H1 (cell line): ENCODE measurements at places on chromosomes 2 and 18. TPM values are rescaled to one million over a fixed set of nuclear protein-coding genes. Genes with fewer than 3 reads are reported as not detected.

GRCh38 chr18:30175621-30176225, 866.8 kb downstream of the DSC3 start:
- no peak for DNase-seq

DNA sequence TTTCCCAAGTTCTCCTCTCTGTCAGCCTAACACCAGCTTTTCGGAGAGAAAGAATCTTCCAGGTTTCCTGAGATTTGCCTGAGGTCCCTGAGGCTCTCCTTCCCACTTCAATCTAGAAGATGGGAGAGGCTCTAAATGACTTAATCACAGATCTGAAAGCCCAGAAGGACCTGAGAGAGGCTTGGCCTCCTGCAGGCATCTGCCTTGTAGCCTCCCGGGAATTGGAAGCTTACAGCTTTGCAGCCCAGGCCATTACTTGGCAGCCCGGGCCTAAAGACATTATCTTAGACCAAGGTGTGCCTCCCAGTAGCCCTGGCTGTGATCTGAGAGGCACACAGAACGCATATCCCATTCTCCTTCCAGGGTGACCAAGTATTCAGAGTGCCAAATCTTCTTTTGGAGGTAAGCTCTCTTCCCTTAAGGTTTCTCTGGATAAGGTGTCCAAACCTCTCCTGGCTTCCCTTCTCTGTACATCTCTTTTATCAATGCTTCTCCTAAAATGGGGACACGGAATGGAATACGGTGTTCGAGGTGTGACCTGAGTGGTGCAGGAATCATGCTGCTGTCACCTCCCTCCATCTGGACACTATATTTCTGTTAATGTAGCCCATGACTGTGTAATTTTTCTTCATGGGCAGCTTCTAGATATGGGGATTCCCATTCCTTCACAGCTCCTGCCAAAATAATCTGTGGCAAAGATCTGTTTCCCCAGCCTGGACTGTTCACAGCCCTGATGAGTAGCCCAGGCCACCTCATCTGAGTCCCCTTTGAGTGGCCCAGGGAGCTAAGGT, 16.0 kb downstream of the CTIF start:
- DNase-seq = no peak

GRCh38 chr18:8277270-8277669, 332.0 kb upstream of the RAB12 start:
- no peak for DNase-seq

DNA sequence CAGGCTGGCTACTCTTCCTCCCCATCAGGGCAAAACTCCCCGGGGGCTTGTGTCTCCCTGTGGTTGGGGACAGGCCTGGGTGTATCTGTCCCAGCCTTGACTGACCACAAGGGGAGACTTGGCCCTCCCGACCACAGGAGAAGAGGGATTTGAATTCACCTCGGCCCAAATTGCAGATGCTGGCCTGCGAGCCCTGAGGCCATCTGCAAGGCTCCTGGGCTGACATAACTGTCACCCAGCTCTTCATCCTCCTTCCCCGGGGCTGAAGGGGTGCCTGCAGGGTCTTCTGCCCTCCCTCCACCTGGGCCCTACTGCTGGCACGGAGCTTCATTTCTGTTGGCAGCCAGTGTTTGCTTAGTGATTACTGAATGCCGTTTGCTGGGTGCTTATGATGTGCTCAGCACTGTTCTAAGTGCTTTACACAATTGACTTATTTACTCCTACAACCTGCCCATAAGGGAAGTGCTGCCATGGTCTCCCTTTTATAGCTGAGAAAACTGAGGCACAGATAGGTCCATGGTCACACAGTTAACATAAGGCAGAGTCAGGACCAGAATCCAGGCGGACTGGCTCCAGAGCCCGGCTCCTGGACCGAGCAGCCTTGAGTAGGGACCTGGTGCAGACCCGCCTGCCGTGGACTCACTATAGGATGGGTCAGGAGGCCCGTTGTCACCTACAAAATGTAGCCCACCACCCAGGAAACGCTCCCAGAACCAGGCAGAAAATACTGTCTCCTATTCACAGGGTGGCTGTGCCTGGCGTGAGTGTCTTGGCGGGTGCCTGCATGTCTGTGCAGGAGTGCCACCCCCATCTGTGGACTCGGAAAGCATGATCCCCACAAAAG, 18.9 kb downstream of the STEAP3 start:
- DNase-seq = no peak

- DNase-seq = no peak
Measured at GRCh38 chr2:37337620-37338280, 6.7 kb upstream of the QPCT start.

- no peak for DNase-seq
Measured at GRCh38 chr2:239856620-239857285, 168.4 kb downstream of the NDUFA10 start.

DNA sequence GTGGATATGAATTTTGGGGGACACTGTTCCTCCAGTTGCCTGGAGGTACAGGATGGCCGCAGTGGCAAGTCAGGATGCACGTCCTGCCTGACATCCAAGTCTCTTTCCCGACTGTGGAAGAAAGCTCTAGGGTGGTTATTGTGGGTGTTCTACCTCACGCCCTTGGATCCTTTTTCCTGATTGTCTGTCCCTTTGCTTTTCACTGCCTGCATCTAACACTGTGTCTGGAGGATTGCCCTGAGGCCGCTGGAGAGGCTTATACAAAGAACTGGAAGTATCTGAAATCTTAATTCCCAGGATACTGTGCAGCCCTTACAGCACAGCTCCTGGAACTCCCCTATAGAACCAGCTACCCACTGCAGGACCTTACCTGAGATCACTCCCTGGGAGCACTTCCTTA, 250.5 kb downstream of the TFCP2L1 start:
- peak; percentile 35 for DNase-seq

- no peak for DNase-seq
Measured at GRCh38 chr2:135555311-135555710, 24.0 kb downstream of the R3HDM1 start.

DNA sequence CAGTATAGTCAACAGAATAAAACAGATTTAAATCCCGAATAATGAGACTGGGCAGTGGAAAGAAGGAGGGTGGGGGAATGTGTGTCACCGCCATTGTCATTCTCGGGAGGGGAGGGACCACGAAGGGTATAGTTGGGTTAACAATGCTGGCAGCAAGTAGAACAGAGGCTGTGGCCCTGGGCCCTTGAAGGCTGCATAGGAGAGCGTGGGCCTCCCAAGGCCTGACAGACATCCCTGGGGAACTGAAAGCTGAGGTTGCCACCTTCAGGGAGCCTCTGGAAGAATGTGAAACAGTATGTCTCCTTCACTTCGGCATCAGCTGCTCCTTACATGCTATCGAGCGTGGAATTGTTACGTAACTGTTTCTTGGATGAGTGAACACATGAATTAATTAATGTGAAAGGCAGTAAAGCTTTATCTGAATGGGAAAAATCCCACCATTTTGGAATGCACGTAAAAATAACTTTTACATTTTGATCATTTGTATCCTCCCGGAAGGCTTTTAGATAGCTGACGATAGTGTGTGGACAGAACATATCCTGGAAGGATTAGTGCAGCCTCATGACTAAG, 92.8 kb upstream of the TTC39C start:
- DNase-seq = no peak

- DNase-seq = no peak
Measured at GRCh38 chr2:197324801-197325200, 14.2 kb upstream of the ANKRD44 start.

DNA sequence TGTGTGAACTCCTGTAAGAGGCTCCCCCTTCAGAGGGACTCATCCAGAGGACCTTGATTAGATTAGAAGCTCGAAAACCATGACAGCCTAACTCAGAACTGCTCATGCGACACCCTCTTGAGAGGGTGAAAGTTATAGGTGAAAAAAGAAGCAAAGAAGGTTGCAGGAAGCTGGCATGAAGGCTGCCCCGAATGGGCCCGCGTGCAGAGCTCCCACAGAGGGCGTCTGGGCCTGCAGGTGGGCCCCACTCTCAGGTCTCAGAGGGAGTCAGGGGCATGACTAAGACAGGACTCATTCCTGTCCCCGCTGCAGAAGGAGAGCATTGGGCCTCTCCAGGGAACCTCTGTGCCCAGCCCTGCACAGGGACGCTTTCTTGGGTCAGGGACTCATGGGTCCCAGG, 235.4 kb downstream of the EIPR1 start:
- DNase-seq = no peak

DNA sequence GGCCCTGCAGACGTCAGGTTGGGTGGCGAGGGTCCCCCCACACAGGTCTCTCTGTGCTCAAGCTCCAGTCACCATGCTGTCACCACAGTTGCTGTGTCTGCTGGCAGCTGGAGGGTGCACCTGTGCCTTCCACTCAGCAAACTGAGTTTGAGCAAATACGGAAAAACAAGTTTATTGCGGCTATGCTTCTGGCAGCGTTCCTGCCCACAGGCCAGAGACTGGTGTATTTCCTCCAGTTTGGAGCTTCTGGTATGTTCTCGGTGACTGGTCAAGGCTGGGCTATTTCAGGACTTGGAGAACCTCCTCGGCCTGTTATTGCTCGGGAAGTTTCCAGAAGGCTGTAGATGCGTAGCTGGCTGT, 132.6 kb downstream of the SEPTIN10 start:
- DNase-seq = no peak

DNA sequence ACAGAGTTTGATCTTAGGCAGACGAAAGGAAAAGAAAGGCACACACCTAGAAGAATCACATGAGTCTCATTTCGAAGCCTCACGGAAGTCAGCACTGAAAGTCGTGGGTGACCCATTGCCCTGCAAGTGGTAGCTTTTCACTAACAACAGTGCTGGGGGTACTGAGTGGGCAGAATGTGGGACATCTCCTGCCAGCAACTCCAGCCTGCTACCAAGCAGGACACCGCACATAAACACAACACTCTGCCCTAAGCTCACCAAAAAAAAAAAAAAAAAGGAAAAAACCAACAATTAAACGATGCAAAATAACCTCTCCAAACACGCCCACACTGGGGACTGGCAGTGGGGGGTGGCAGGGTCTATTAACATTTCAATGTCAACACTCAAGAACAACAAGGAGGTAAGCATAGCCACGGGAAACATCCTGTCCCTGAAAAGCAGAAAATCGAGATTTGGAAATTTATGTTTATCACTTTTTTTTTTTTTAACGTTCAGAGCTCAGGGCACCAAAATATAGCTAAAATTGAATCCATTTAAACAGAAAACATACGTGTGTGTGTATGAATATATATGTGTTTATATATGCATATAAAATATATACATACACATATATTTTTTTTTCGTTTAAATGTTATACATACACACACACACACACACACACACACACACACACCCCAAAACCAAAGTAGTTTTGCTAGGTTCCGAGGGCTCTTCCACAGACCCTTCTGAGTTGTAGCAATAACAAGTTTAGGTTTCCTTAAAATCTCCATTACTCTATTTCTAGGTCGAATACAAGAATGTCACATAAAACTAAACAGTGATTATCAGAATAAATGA, 2.2 kb downstream of the INO80D start:
- DNase-seq = peak; percentile 76

DNA sequence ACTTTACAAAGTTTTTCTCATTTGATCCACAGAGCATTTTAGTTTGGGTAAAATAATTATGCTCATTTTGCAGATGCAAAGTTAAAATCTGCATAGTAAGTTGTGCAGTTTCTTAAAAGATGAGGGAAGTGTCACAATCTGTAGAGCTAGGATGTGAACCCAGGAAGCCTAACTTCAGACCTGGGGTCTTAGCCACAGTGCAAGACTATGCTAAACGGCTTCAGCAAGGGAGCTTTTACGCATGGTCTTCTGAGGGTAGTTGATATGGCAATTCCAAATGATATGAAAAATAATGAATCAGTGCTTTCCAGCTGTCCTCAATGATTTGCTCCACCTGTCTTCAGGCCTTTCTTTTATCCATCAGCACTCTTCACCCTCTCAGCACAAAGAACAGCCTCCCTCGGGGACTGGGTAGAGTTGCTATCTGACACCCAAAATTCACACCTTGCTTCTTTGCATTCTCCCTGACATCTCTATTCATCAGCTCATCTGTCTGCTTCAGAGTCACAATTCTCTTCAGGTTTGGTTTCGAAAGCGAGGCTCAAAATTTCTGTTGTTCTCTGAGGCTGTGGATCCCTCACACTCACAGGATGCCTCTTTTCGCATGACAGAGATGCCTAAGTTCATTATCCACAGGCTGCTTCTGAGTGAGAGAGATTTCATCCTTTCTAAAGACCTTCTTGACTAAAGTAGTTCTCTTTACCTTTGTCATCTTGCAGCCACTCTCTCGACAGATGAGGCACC, 302.5 kb downstream of the NRXN1 start:
- DNase-seq = no peak

DNA sequence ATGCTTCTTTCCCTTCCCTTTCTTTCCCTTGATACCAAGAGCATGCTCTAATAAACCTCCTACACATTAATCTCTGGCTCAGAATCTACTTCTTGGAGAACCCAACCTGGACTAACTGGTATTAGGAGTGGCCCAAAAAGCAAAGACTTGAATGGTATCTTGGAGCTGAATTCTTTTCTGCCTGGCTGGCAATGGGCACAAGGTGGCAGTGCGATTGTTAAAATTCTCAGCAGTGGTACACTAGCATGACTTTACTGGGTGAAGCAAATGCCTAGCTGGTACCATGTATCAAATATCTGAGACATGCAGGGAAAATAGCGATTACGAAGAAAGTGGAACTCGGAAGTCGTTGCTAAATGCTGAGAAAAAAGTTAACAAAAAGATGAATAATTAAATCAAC, 376.1 kb downstream of the XIRP2 start:
- DNase-seq = no peak

GRCh38 chr2:48313036-48313877, 216.7 kb upstream of the STON1 start:
- no peak for DNase-seq

DNA sequence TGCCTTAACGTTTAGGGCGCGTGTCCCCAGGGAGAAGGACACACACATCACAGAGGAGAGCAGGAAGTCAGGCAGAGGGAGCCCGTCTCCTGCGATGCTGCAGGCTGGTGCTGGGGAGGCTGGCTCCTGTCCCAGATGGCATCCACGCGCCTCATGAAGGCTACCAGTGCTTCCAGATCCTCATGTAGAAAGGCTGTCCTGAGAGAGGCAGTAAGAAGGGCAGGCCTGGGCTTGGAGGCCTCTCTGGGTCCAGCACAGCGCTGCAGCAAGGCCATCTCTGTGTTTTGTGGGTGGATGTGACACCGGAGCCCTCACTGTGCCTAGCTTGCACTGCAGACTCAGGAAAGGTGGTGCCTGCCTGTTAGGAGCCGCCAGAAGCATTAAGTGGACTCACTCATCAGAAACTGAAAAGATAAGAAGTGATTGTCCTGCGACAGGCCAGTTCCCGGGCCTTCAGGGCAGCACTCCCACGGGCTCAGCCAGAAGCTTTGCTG, 62.7 kb downstream of the FAM168B start:
- DNase-seq = no peak

- DNase-seq = no peak
Measured at GRCh38 chr18:67310826-67311225, 205.7 kb downstream of the DSEL start.

MEP1B gene
- not detected in 2 replicates for total RNA-seq

SLC16A14 gene
- 1.8 and 2.1 TPM in 2 replicates for total RNA-seq

ATP6V1C2 gene
- total RNA-seq = 0.63 and 0.74 TPM in 2 replicates

FAP gene
- not detected in 2 replicates for total RNA-seq

UGT1A6 gene
- not detected in 2 replicates for total RNA-seq

SNORC gene
- 1.6 and 2.1 TPM in 2 replicates for total RNA-seq

KIF5C gene
- 58.1 and 66.4 TPM in 2 replicates for total RNA-seq

AMER3 gene
- 0.19 and 0.55 TPM in 2 replicates for total RNA-seq

FAM237A gene
- total RNA-seq = not detected in 2 replicates

GPR35 gene
- total RNA-seq = 0.29 TPM in 1 of 2 replicates, not detected in the other

CENPA gene
- total RNA-seq = 28.5 and 30.9 TPM in 2 replicates

CDK15 gene
- total RNA-seq = not detected in 2 replicates

FZD7 gene
- 246 TPM in 2 replicates for total RNA-seq

TUBB8B gene
- total RNA-seq = 0.36 and 0.60 TPM in 2 replicates

TGFA gene
- 2.8 and 3.7 TPM in 2 replicates for total RNA-seq

DNAJC5G gene
- 1.4 TPM in 2 replicates for total RNA-seq

ANKRD62 gene
- not detected in 2 replicates for total RNA-seq
